ENCODE measurements at places on chromosomes 1 and 21.

DNA sequence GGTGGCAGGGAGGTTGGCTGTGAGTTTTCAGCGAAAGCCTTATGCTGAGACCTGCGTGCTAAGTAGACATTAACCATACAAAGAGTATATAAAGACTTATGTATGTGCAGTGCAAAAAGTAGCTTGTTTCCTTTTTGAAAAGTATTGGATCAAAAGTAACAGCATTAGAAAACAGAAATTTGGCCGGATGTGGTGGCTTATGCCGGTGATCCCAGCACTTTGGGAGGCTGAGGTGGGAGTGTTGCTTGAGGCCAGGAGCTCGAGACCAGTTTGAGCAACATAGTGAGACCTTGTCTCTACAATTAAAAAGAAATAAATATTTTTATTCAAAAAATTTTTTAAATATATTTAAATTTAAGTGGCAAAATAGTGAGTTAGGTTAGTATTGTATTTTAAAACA is 2.2 kb downstream of the RPAP2 start:
- DNase-seq, result no peak

GRCh38 chr1:157624471-157624870 is 26.6 kb upstream of the FCRL4 start:
- DNase-seq, result no peak

GRCh38 chr1:10675813-10676212 is 120.6 kb downstream of the CASZ1 start:
- no peak for DNase-seq

DNA sequence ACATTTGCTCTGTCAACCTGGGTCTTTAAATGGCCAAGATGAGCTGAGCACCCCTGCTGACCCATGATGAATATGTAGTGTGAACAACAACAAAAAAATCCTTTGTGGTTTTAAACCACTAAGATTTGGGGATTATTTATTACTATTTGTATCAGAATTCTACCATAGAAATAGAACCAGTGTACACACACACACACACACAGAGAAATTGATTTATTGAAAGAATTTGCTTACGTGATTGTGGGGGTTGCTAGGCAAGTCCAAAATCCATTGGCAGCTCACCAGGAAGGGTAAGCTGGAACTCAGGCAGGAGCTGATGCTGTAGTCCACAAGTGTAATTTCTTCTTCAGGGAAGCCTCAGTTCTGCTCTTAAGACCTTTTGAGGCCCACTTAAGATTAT is 82.5 kb upstream of the MAP1LC3C start:
- DNase-seq, result no peak

- DNase-seq, result no peak
Measured at GRCh38 chr1:247189981-247190798, 18.4 kb upstream of the ZNF124 start.
